ENCODE measurements at places on chromosomes 6 and 20. TPM values are rescaled to one million over a fixed set of nuclear protein-coding genes. Genes with fewer than 3 reads are reported as not detected.
A peak's percentile ranks its signal among the peaks of the same experiment; 100 is the strongest.

Gene AVP
- total RNA-seq: not detected

DNA sequence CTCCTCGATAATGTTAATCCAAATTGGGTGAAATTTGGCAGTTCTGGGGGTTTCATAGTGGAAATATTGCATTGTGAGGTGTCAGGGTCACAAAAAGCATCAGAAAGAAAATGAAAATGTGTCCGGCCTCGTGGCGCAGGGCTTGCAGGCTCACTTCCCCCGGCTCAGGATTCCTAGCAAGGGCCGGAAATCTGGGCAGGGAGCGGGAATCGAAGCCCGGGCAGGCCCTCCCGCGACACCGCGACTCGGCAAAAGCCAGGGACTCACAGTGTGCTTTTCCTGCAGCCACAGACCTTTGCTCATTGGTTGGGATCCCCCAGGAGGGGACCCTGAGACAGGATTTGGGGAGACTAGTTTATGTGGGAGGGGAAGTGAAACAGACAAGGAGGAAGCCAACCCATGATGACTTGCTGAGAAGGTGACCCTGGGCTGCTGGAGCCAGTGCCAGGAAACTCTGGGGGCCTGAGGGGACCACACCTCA lies 847 bp upstream of the CD93 start:
- H3K4me3 ChIP-seq: no peak overlapping the region
- ATAC-seq: peak; percentile 52
- no peaks in the 10 kb centered on the region for H3K27me3 ChIP-seq
- H3K27ac ChIP-seq: peak overlapping the region; percentile 8

Gene NKX2-4
- total RNA-seq: not detected

GRCh38 chr6:41722969-41723529 lies 12.4 kb downstream of the TFEB start:
- H3K36me3 ChIP-seq: no peaks in the 10 kb centered on the region
- no peak overlapping the region for H3K27ac ChIP-seq
- no peak for ATAC-seq
- no peaks in the 10 kb centered on the region for H3K27me3 ChIP-seq

GRCh38 chr20:14906908-14907434 lies 569.6 kb upstream of the FLRT3 start:
- no peak overlapping the region for H3K4me3 ChIP-seq
- H3K27ac ChIP-seq: no peak overlapping the region
- no peaks in the 10 kb centered on the region for H3K27me3 ChIP-seq
- no peaks in the 10 kb centered on the region for H3K4me1 ChIP-seq
- no peak for ATAC-seq

DNA sequence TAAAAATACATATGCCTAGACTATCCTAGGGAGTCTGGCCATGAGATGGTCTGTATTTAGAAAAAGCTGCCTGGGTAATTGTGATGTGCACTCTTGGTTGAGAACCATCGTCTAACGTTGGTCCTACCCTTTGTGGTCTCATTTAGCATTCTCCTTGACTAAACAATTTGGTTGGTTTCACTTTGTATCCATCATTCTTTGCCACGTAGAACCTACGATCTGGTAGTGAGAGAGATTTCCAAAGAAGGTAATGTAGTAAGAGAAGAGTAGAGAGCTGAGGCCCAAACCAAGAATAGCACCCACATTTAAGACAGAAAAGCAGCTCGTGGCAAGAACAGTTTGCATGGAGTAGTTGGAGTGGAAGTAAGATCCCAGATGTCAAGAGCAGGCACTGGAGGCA lies 219.8 kb downstream of the TMEM200A start:
- no peak overlapping the region for H3K27ac ChIP-seq
- H3K27me3 ChIP-seq: no peaks in the 10 kb centered on the region
- H3K4me1 ChIP-seq: no peaks in the 10 kb centered on the region
- H3K36me3 ChIP-seq: no peaks in the 10 kb centered on the region

Gene TNFAIP3
- 17.4 TPM for total RNA-seq

Data from gastroesophageal sphincter (tissue), 4 donors.